ENCODE measurements at places on chromosomes 12 and 14. TPM values are rescaled to one million over a fixed set of nuclear protein-coding genes. Genes with fewer than 3 reads are reported as not detected.
A peak's percentile ranks its signal among the peaks of the same experiment; 100 is the strongest.

DNA sequence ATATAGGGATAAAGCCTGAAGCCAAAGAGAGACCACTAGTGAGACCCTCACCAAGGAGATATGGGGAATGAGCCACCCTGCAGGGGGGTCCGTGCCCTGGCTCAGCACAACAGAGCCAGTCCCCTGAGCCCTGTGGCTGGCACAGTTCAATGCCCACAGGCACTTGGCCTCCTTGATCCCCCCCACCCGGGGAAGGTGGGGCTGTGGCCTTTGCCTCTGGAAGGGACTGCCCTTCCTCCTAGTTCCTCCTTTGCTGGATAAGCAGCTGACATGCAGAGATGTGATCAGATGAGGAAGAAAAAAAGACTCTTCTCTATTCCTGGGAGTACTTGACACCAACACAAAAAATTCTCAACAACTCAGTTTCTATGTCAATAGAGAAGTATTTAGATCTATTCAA lies 19.9 kb downstream of the TTC7B start:
- DNase-seq, result peak; percentile 25

GRCh38 chr12:54300732-54301427 lies at the start of gene NFE2:
TSS of gene NFE2 (minus strand) at chr12:54301015. CDS start at chr12:54295248, 5,767 bp downstream.
- DNase-seq, result no peak

GRCh38 chr12:34600592-34601462 lies 578.5 kb downstream of the ALG10 start:
- no peak for DNase-seq

GRCh38 chr14:63745858-63746425 lies 18.1 kb upstream of the SGPP1 start:
- no peak for DNase-seq

GRCh38 chr12:130203151-130203550 lies 40.9 kb downstream of the FZD10 start:
- DNase-seq, result no peak

GRCh38 chr14:38389681-38390080 lies 133.8 kb upstream of the CLEC14A start:
- DNase-seq, result no peak

DNA sequence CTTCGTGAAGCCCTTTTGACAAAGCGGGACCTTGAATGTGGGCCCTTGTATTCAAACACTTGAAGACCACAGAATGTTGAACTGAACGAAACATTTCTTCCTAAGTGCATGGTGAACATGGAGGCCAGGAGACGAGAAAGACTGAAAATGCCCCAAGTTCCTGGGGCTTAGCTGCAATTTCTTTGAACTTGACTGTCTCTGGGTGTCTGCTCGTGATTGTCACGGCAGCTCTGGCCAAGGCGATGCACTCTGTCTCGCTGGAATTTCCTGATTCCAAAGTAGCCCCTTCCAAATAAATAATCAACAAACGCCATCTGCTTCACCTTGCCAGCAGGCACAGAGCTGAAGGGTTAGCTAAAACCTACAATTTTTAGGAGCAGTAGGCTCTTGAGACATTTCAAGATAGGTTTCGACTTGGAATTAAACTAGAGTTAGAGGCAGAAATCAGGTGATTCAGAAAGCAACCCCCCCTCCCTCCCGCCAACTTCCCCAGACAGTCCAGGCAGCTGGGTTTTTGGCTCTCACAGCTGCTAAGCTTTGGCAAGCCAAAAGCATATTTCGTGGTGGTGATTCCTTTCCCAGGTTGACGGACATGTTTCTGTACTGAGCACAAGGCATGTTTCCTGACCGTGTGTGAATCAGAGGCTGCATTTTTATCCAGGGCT lies 13.5 kb upstream of the IRF2BPL start:
- DNase-seq, result no peak

Gene RDH16
- not detected for total RNA-seq

Gene BDKRB1
- total RNA-seq, result not detected

Gene NANOG
- total RNA-seq, result not detected

Gene FOXA1
- not detected for total RNA-seq

Gene NINJ2
- not detected for total RNA-seq

Gene COL2A1
- not detected for total RNA-seq

Data from Caki2 (cell line).